ENCODE measurements at places on chromosomes 2 and 18.

DNA sequence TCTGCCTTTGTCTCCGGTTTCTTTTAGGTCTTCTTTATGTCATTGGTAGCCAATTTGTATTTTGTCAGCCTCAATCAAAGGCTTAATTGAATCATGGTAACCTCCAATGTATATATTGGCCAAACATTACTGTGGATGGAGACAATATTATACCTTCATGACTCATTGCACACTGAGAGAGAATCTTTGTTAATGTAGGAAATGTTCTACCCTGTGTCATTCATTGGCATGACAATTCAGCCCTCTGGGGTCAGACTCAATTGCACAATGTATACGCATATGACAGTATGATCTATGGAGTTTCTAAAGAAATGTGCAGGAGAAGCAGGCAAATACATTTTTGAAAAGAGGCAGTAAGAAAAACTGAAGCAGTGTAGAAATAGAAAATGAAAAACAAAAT is 162.6 kb downstream of the PDE11A start:
- DNase-seq, result no peak

GRCh38 chr2:160332318-160332717 is 132.2 kb upstream of the ITGB6 start:
- no peak for DNase-seq

- no peak for DNase-seq
These were observed 362.3 kb downstream of the RND3 start for GRCh38 chr2:150125188-150125587.

DNA sequence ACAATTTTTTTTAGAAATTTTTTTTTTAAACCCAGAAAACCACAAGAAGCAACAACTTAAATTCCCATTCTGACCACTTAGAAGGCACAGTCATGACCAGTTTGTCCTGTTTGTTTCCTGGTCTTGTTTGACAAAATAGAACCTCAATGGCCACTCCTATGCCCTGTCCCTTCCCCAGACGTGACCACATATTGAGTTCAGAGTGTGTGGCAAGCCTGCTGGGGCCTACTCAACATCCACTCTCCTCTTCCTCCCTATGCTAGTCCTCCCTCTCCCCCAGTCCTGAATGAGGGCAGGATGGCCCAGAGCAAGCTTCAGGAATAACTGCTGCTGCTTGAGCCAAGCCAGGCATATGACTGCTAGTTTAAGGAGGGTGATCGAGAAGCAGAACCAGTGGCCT is 89.6 kb downstream of the PRELID3A start:
- DNase-seq, result no peak

- no peak for DNase-seq
These were observed 13.3 kb downstream of the MRPL44 start for GRCh38 chr2:223970343-223971128.

- DNase-seq, result no peak
These were observed 325.5 kb upstream of the MEIS1 start for GRCh38 chr2:66109419-66109818.

DNA sequence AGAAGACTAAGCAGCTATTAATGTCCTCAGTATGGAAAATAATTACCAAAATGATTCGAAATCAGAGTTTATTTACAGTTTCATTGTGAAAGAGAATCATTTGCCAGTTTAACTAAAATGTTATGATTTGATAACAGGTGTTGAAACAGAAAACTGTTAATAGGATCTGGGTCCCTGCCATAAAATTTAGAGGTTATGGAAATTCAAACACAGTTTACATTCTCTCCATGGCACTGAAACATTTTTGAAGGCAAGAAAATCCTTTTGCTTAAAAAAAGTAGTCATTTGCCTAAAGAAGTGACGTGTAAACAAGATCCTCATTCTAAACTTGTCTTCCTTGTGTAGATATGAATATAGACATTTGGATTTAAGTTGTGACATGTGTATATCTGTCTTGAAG is 743.8 kb downstream of the SLC4A3 start:
- DNase-seq, result no peak

GRCh38 chr18:3103576-3103975 is 90.6 kb upstream of the LPIN2 start:
- DNase-seq, result no peak

- no peak for DNase-seq
These were observed 1.3 kb downstream of the PTPRM start for GRCh38 chr18:7568426-7568825.

DNA sequence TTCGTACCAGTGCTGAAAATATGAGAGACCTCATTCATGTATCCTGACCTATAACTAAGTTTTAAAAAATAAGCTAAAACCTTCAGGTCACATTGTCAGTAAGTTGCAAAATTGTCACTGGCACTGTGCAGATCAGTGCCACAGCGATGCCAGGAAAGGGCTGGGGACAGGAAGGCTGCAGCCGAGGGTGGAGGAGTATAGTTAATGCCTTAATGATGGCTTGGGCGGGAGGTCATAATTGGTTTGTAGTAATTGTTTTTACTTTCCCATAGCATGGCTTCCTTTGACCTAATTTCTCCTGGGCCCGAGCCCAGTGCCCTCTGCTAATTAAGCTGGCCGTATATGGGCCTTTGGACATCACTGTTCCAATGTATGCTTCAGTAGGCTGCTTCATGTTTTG is 47.2 kb upstream of the RAB12 start:
- no peak for DNase-seq

DNA sequence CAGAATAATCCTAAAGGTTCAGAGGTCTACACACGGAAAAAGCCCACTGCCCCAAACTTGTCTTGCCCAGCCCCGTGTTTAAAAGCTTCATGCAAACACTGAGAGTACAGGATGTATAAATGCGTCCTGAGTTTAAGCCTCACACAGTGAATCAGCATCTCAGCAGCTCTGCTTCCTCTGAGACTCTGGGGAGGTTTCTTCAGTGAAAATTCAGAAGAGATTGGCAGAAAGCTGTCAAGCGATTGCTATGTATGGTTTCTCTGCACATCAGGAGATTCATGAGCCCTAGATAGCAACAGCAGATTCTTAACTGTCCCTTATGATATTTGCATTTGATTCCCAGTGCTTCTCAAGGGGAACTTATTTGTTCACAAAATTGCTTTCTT is 27.1 kb downstream of the CRACDL start:
- peak; percentile 32 for DNase-seq

GRCh38 chr18:75421656-75422055 is 5.8 kb downstream of the SMIM21 start:
- DNase-seq, result no peak

- no peak for DNase-seq
These were observed 194.2 kb upstream of the HDAC4 start for GRCh38 chr2:239594772-239595608.

GRCh38 chr18:55906536-55906935 is 318.5 kb upstream of the TCF4 start:
- no peak for DNase-seq

- DNase-seq, result no peak
These were observed 47.7 kb downstream of the GLI2 start for GRCh38 chr2:120783371-120783791.

- DNase-seq, result no peak
These were observed 18.0 kb upstream of the TTN start for GRCh38 chr2:178825183-178825582.

DNA sequence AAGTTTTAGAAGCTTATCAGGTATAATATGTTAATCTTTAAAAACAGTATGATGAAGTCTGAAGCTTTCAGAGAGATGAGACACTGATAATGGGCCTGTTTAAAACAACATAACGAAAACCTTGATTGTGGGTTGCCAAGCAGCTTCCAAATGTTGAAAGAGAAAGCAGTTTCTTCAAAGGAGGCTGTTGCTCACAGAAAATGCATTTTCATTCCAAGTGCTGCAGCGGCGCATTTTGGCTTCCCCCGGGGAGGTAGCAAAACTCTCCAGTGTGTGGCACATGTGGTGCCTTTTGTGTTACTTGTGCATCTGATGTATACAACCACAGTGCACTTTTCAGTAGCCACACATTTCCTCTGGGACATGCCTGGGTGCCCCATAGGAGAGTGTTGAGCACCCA is 66.1 kb downstream of the TMEFF2 start:
- DNase-seq, result no peak

GRCh38 chr2:180882959-180883358 is 97.4 kb upstream of the UBE2E3 start:
- DNase-seq, result no peak

- DNase-seq, result no peak
These were observed 57.4 kb downstream of the KIDINS220 start for GRCh38 chr2:8779795-8780671.

Measured in vagina (tissue), 2 donors.